SK-MEL-5 (cell line): ENCODE measurements at places on chromosomes 4 and X.

DNA sequence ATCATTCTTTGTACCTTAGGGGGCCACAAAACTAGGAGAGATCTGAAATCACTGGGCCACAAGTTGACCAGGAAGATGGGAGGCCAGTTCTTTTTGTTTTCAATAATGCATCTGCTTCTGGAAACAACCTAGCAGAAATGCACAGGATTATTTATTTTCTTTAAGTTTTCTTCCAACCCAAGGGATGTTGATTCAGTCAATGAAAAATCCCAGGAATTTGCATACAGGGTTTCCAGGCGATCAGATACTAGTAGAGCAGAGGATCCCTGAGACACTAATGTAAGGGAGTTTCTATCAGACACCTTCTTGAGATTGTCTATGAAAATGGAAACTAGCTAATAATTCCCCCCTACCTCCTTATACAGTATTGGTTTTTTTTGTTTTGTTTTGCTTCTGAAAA, 7.4 kb downstream of the ATOH1 start:
- no peak for DNase-seq

- DNase-seq, result no peak
Observed at GRCh38 chr4:7200801-7201200, 8.5 kb downstream of the SORCS2 start.

GRCh38 chrX:150313514-150313913, 49.6 kb upstream of the MAMLD1 start:
- no peak for DNase-seq

DNA sequence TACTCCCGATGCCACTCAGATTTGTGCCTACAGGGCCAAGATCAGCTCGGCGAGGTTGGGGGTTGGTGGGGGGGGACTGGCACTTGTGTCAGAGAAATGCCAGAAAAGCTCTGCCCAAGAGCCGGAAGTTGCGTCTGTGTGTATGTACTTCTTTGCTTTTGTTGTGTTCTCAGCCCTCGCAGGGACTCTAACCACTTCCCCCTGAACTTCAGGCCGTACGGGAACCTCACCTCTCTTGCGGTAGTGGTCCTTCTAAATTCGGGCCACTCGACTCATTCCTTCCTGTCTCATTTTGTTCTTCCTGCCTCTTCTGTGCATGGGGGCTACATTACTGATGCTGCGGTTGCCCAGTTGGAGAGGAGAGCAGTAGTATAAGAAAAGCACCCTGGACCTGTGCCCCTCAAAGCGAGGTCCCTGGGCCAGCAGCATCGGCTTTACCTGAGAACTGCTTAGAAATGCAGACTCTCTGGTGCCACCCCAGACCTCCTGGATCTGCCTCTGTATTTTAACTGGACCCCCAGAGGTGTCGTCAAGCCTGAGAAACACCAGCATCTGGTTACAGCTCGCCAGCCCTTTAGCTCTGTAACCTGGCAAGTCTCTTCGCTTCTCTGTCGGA, 146.3 kb upstream of the RPS6KA3 start:
- no peak for DNase-seq

GRCh38 chr4:153652051-153652784, 31.9 kb upstream of the TLR2 start:
- DNase-seq, result no peak
